ENCODE measurements at places on chromosomes 12 and 14.

- DNase-seq = no peak
Observed at GRCh38 chr12:66920205-66920604, 241.3 kb upstream of the GRIP1 start.

GRCh38 chr12:938810-939209, 10.7 kb downstream of the RAD52 start:
- no peak for DNase-seq

- DNase-seq = no peak
Observed at GRCh38 chr14:100149851-100150611, 9.4 kb downstream of the DEGS2 start.

DNA sequence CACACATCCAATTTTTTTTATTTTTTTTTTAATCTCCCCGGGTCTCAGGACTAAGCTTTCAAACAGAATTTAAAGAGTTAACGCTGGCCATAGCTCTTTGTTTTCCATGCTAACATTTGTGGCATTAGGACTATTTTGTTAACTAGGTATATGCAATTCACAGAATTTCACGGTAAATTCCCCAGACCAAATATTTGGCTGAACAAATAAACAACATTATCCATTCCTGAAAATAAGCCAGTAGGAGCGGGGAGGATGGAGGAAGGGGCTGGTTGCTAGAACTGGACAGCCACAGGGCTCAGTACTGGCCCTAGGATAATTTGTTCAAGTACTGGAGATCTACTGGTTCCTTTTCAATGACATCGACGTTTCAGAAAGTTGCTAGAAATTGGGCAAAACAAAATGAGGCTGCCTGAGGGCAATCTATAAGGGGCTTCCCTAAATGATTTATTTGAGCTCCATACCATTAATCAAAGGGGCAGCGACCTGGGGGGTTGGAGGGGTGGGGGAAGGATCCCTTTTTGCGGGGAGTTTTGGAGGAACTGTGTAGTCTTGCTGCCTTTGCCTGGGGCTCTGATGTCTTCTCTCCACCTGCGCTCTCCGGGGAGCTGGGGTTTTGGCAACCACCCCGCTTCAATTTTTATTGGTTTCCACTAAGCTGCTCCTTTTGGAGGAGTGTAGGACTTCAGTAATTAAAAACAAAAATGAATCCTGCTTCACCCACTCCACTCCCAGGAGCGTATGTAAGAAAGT, 9.0 kb downstream of the BMP4 start:
- no peak for DNase-seq

DNA sequence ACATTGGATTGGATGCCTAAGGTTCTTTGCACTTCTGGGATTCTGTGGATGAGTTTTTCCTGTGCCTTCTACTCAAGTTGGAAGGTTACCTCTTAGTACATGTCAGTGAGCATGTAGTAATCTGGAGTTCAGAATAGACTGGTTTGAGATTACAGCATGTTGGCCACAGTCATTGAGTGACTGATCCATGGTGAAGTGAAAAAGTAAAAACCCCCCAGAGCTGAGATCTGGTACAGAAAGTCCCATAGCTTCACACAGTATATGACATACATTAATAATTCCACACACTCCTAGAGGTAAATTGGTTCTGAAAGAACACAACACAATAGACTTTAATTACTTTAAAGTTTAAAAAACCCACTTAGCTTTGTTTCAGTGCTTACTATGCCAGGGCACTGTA, 11.9 kb upstream of the CCND2 start:
- no peak for DNase-seq

DNA sequence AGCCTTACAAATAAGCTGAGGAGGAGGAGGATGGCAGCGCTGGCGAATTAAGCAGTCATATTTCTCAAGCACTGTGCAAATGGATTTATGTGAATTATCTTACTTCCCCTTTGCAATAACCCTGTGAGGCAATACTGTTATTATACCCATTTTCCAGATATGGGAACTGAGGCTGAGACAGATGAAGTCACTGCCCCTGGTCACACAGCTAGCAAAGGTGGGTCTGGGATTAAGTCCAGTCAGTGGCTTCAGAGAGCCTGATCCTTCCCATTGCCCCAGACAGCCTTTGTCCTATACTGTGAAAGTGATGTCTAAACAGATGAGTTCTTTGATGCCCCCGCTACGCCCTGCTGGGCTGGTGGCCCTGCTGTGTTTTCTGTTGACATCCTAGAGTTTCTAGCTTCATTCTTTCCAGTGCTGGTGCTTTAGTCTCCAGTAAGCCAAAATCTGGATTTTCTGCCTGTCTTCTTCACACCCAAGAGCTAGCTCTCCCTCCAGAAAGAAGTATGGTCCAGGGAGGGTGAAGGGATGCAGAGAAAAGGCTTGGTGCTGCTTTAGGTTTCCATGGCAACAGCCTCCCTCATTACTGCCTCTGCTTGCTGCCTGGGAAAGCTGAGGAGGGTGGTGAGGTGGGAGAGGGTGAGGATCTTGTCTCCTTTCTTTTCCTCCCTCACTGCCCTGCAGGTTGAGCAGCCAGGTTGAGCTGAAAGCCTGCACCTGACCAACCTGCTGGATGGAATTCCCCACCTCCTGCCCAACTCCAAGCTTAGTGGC, 30.7 kb downstream of the TMEM63C start:
- DNase-seq = no peak

GRCh38 chr12:23707270-23707669, 242.2 kb downstream of the SOX5 start:
- DNase-seq = no peak

DNA sequence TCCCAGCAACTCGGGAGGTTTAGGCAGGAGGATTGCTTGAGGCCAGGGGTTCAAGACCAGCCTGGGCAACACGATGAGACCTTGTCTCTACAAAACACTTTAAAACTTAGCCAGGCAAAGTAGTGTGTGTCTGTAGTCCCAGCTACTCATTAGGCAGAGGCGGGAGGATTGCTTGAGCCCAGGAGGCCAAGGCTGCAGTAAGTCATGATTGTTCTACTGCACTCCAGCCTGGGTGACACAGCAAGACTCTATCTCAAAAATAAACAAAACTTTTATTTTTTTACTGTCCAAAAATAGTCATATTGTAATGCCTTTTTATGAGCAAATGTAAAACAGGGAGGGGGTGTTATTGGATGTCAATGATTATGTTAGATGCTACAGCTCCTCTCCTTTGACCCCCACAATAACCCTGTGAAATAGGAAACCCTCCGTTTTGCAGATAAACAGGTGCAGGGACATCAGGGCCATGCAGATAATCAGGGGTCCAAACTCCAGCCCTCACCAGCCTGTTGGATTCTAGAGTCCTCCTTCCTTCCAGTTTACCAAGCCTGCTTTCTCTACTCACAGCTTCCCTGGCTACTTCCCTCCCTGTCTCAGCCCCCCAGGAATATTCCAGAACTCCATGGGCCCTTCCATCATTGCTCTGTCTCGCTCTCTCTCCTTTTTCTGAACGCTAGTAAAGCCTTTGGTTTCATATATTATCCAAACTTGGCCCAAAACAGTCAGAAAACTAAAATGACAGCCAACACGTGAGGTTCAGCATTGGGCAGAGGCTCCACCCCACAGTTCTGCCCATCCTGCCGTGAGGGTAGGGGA, 5.9 kb upstream of the FBLN5 start:
- DNase-seq = no peak

DNA sequence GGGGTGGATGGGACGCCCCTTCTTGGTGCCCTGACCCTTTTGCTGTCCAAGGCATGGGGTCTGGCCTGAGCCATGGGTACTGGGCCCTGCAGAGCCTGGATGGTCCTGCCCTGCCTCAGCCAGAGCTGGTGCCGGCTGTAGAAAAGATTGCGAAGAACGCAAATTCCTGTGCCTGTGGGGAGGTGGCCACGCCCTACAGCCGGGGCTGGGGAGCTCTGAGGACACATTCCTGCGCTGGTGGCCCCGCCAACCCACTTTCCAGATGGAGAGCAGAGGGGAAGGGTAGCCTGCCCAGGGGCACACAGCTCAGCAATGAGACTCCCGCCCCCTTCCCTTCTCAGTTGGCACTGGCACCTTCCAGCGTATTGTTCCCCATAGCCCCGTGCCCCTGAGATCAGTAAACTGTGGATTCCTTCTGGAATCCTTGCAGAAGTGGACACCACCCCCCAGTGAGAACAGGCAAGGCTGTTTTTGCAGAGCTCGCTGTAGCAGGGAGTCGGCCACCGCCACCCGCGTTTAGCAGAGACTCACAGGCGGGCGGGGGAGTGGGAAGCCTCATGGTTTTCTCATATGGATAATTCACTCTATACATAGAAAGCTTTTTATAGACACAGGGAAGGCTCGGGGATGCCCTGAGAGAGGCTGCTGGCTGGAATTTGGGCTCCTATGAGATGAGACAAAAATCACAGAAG, 8.6 kb downstream of the INF2 start:
- no peak for DNase-seq

Measured in NCI-H2029 treated with DMSO at 0.1 percent for 48 hours (cell line).